ENCODE measurements at places on chromosomes 4 and X.

- DNase-seq = no peak
Observed at GRCh38 chr4:112287258-112287989, 1.7 kb upstream of the TIFA start.

- DNase-seq = no peak
Observed at GRCh38 chrX:13666836-13667235, 13.9 kb downstream of the TCEANC start.

GRCh38 chr4:174080361-174080760 is 203.1 kb downstream of the FBXO8 start:
- DNase-seq = no peak

- DNase-seq = no peak
Observed at GRCh38 chrX:128929271-128930057, 593.8 kb downstream of the SMARCA1 start.
